Activated T-cell treated with anti-CD3 and anti-CD28 coated beads for 24 hours (primary cell): ENCODE measurements at places on chromosomes 2 and 18.

- peak; percentile 35 for DNase-seq
Observed at GRCh38 chr2:205680067-205680466, 2.2 kb upstream of the NRP2 start.

DNA sequence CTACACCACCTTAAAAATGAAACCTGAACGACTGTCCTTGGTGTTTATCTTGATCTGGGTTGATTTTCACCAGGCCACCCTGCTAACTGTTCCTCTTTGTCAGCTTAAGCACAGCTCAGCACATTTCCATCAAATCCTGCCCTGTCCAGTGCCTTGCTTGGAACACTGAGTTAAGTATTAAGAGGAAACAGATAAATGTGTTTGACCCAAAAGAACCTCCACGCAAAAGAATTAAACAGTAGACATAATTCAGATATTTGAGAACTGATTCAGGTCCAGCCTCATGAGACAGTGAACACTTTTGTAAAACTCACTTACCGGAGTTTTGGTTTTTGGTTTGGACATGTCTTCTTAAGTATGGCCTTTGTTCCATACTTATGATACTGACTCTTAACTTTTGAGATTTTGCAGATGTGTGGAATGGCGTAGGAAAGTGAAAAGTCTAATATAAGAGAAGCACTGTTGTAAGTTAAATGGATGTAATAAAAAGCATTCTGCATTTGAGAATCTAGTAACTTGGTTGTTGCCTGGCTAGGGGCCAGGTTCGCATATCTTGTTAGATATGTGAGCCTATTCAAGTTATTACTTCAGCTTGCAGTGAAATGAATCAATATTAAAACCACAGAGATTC lies 88.9 kb upstream of the SERPINE2 start:
- no peak for DNase-seq

- no peak for DNase-seq
Observed at GRCh38 chr18:23127090-23127489, 8.2 kb upstream of the CABLES1 start.

- no peak for DNase-seq
Observed at GRCh38 chr2:37868866-37869265, 56.2 kb upstream of the RMDN2 start.

GRCh38 chr2:20365249-20365817 lies 14.7 kb upstream of the PUM2 start:
- no peak for DNase-seq

- no peak for DNase-seq
Observed at GRCh38 chr2:239876271-239876947, 148.7 kb downstream of the NDUFA10 start.

DNA sequence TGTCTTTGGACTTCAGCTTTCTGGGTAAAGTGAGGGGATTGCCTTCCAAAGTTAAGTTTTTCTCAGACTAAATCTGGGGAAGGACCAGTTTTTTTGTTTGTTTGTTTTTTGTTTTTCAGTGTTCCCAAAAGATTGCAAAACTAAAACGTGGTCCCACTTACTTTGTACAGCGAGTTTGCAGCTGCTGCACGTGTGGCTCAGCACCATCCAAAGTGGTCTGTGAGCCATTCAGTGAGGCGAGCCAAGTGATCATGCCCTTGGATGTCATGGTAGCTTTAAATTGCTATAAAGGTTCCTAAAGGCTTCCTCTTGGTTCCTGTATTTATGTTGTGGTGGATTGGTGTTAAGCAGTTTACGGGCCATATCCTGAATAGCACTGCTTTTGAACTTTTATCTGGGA lies 23.0 kb downstream of the TET3 start:
- DNase-seq, result no peak

GRCh38 chr2:172790404-172790803 lies 54.8 kb downstream of the RAPGEF4 start:
- DNase-seq, result no peak

- no peak for DNase-seq
Observed at GRCh38 chr2:146602856-146603255, 1242.0 kb upstream of the ACVR2A start.

DNA sequence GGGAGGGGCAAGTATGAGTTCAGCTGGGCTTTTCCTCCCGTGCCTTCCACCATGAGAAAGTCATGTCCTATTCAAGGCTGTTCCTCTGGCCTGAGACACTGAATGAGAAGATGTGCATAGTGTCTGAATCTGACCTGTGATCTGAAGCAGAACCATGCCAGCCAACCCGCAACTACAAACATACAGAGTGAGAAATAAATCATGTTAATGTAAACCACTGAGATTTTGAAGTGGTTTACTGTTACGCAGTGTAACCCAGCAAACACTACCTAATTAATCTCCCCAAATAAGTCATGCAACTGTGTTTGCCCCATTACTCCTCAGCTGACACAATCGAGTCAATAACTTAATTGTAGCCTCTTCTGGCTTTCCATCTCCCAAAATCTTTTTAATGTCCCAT lies 49.2 kb downstream of the METTL4 start:
- no peak for DNase-seq

GRCh38 chr2:139165041-139165440 lies 384.9 kb upstream of the NXPH2 start:
- DNase-seq, result no peak

- DNase-seq, result no peak
Observed at GRCh38 chr2:127400897-127401756, 13.4 kb upstream of the MAP3K2 start.

- DNase-seq, result no peak
Observed at GRCh38 chr2:218992703-218993344, 398 bp downstream of the CRYBA2 start.

DNA sequence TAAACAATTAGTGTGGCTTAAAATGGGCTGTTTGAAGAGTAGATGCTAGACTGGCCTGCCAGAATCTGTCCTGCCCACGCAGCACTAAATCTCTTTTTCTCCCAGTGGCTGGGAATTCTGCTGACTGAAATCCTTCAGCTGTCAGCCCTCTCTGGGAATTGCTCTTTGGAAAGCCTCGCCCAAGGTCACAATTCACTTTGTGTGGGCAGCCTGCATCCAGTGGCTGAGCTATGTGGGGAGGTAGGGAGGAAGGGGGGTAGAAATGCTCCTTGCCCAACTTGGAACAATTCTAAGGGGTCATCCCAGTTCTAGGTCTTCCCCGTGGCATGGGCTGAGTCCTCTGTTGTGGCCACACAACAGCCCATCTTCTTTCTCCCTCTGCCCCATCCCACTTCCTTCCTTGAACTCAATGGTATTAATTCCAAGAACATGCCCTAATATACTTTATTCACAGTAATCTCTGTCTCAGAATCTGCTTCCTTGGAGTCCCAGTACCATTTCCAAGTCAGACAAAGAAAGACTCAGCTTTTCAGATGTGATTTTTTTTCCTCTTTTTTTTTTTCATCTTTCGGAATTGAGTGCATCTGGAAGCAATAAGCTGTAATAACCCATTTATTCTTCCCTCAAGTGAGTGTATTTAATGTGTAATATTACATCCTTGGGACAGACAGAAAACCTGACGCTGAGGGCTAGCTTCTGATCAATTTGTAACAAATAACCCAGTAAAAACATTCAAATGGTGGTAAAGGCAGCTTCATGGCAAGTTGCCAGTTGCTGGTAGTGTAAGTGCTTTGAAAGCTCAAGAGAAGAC lies 189.4 kb downstream of the GPD2 start:
- DNase-seq, result no peak
